ENCODE measurements at places on chromosomes 5 and 9.

DNA sequence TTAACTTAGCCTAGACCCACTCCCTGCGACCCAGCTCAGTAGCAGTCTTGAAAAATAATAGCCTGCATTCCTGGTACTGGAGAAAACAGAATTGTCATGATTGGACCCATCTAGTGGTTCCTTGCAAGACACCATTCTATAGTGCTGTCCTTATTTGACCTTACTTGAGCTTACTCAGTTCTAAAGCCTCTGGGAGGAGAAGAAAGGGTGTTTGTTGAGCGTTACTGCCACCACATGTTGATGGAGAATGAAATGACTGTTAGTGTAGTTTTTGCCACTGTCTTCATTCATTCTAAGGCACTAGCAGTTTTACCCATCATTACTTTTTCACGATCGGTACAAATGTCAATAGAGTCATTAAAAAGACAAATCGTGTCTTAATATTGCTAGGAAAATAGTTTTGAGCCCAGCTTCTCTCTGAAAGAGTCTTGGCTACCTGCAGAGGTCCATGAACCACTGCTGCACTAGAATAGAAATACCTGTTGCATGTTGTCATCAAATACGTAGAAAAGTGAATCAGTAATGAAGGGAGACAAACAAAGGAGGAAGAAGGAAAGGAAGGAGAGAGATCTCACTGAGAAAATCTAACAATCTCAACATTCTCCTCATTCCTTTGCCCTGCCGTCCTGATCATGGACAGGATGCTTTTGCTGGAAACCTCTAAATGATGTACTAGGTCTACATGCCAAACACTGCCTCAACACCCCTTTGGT lies 96.0 kb downstream of the LIX1 start:
- DNase-seq, result no peak

- no peak for DNase-seq
Observed at GRCh38 chr9:101371813-101372212, 13.0 kb downstream of the BAAT start.

- no peak for DNase-seq
Observed at GRCh38 chr9:132857031-132857430, 21.1 kb downstream of the AK8 start.

- DNase-seq, result no peak
Observed at GRCh38 chr9:73845539-73845938, 651.6 kb upstream of the RORB start.

- no peak for DNase-seq
Observed at GRCh38 chr5:65032250-65032649, 263.5 kb downstream of the CWC27 start.
